ENCODE measurements at places on chromosomes 2 and 18.

- no peak for DNase-seq
These were observed 5.7 kb upstream of the SNED1 start for GRCh38 chr2:240992572-240993291.

GRCh38 chr2:28880193-28880592, 10.1 kb upstream of the TRMT61B start:
- no peak for DNase-seq

DNA sequence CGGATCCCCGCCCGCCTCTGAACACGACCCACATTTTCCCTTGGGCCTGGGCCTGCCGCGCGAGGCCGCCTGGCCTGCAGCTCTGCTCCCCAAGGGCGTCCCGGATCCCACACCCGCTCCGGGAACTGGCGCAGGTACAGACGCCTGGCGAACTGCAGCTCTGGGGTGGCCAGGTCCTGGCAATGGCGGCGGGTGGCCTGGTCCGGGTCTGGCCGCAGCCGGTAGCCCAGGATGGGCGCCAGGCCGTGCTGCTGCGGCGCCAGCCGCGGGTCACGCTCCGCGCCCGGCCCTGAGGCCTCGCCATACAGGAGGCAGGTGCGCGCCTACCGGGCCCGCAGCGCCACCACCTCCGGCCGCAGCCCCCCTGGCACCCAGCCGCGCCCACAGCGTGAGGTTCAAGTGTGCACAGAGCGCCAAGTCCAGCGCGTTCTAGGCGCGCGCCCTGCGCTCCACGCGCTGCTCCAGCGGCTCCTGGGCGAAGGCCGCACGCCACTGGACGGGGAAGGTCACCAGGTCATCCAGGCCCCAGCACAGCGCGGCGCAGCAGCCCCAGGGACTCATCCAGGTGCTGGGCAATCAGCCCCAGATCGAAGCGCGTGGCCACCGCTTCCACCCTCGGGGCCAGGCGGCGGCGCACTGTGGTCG, 9.5 kb downstream of the AQP12A start:
- DNase-seq = no peak

- no peak for DNase-seq
These were observed 88.7 kb downstream of the DYM start for GRCh38 chr18:49371786-49372185.

DNA sequence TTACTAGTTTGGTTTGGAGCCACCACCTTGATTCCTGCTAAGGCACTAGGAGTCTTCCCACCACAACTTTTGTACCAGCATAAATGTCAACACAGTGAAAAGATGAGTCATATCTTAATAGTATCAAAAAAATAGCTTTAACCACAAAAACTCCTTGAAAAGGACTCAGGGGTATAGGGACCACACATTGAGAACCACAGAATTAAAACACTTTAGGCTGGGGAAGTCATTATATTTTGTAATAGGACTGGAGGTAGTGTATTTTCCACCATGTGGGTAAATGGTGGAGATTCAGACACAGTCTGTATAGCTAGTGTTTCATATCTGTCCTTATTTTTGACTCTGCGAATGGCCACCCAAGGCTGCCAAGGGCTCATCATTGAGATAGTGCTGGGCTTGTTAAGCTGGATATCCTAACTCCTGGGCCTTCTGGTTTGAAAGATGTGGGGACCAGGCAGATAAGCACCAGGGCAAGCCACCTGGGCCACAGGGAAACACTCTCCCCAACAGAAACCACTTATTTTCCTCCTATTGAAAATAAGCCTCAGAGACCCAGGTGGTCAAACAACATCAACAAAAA, 19.1 kb upstream of the FHL2 start:
- no peak for DNase-seq

DNA sequence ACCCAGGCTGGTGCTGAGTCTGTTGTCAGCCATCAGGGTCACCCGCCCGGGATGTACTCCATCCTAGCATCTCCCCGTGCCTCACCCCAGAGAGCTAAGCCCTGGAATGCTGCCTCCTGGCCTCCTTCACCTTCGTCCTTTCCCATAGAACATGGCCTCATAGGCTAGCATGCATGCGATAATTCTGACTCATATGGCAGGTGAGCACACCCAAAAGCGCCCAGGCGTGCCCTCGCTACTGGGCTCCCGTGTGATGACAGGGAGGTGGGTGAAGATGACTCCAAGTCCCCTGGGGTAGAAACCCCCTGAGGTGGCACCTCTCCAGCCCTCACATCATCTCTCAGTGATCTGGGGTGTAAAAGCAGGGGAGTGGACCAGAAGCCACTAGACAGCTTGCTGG, 7.3 kb downstream of the SPR start:
- DNase-seq = no peak

DNA sequence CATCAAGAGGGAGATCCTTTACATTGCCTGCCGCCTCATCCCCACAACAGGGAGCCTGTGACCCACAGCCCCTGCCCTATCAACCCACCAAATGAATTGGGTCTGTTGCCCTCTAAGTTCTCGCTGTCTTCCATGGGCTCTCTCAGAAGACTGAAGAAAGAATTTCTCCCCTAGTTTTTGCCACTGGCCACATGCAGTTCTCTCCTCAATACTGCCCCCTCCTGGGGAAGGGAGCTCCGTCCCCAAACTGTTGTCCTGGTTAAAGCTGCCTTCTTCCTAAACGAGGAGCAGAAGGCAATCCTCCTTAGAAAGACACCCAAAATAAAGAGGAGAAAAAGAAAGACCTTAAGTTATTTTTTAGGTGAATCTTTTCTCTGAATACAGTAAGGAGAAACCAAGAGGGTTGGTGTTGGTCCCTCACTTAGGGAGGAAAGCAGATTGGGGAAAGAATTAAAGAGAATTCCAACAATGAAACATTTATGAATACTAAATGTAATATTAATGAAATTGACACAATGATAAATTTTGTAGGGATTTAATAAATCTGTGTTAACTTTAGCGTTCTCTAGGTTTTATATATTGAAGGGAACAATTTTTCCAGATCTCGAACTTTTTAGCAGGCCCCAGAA, 31.1 kb upstream of the SATB2 start:
- no peak for DNase-seq

DNA sequence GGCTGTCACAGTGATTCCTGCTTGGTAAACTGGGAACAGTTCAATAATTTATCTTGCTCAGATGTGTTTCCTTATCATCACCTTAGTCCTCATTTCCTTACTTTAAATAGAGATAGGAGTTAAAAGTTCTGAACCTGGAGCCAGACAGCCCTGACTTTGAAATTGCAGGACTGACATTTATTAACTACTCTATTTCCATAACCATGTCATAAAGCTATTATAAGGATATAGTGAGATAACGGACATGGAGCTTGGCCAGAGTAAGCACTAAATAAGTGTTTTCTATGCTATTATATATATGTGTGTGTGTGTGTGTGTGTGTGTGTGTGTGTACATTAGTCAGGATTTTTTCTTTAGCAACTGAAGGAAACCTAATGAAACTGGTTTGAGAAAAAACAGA, 13.1 kb downstream of the NT5DC4 start:
- DNase-seq = no peak

DNA sequence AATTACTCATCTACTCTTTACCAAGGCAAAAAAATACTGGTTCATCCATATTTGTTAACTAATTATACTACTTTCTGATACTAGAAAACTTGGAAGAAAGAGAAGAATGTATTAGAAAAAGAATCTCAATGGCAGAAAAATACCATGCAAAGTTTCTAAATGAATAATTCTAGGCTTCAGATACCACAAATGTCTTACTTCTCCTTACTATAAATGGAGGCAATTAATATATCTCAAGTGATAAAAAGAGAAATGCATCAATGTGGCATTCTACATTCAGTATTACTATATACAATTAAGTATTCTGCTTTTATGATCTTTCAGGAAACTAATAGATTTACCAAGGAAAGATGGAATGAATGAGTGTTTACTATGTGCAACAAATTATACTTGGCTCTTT, 85.5 kb downstream of the ITSN2 start:
- DNase-seq = no peak

DNA sequence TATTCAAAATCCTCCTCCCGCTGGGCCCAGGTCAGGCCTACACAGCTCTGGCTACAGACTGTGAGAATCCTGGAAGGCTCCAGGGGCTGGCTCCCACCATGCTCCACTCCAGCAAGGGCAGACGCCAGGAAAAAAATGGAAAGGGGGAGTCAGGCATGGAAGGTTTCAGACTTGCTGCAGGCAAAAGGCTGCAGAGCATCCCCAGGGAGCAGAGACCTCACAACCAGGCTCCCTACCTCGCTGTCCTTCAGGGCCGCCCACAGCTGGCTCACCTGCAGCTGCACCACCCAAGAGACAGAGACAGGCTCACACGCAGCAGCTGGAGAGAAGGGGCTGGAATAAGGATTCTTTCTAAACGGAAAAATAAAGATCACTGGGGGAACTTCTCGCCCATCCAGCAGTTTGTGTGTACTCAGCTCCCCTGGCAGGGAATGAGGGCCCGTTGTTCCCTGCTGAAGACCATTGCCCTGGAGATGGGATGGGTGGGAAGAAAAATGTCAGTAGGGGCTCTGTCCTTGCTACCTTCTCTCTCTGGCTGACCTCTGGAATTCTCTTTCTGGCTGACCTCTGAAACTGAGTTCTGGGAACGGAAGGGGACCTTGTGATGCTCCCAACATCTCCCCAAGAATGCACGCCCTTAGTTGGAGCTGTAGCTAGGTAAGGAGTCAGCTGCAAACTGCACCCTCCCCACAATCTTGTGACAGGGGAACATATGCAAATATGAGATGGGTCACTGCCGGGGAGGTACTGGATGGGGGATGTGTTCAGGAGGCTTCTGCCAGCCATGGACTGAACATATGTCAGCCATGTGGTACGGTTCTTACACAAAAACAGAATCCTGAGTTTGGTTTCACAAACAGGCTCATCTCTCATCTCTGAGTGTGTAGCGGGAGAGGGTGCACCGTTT, 34.5 kb downstream of the BCL2 start:
- no peak for DNase-seq

Measured in NCI-H187 treated with DMSO at 0.1 percent for 48 hours (cell line).